ENCODE measurements at places on chromosomes 13 and 19.

DNA sequence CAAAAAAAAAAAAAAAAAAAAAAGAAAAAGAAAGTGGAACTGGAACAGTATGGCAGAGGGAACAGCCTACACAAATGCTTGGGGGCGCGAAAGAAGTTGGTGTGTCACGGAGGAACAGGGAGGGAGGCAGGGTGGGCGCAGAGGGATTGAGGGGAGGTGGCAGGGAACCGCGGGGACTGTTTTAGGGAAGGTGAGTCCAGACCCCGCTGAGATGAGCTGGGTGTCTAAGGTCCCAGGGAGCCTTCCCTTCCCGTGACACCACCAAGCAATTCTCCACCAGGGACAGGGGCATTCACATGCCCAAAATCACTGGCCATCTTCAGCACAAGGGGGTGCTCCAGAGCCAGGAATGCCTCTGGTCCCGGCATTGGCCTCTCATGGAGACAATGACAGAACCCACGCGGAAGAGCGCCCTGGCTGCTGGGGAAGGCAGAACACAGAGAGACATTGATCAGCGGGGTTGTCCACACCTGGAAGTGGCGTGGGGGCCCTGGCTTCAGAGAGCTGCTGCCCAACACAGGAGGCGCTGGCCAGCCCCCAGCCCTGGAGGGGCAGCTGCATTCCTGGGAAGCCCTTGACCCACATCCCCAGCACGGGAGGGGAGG is 6.9 kb downstream of the PEAK3 start:
- DNase-seq: peak; percentile 47

DNA sequence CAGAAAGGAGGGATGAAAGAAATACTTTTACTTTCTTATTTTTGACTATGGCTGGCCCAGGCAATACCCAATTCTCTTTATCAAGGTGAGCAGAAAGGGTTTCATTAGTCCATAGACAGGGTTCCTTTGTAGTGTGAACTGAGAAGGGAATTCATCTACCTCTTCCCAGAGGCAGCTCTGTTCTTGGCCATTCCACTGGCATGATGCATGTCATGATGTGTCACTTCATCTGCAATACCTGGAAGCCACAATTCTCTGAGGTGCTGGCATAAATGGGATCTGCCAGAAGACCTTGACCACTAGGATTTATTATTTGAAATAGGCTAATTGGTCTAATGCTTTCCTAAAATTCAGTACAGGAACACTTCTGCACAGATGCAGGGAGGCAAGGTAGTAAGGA is 542.8 kb downstream of the RFC3 start:
- DNase-seq: no peak

DNA sequence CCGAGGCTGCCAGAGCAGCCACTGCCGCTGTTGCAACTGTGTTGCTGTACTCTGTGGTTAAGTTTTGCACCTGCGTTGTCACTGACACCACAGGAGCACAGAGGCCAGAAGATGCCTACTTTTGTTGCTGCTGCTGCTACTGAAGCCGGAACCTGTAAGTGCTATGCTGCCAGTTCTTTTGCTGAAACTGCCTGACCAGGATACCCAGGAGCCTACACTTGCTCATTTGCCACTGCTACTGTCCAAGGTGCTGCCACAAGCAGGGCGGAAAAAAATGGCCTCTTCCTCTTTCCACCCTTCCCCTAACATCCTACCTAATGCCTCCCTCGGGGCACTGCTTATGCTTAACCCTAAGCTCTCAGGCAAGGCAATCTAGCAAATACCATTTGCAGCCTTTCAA is 29.0 kb upstream of the NBEA start:
- no peak for DNase-seq

- no peak for DNase-seq
Observed at GRCh38 chr13:52686376-52686775, 33.7 kb downstream of the SUGT1 start.

GRCh38 chr19:21603431-21604231 is 98.2 kb downstream of the ZNF429 start:
- DNase-seq: peak; percentile 71

- peak; percentile 46 for DNase-seq
Observed at GRCh38 chr19:35090506-35091214, 25.0 kb upstream of the FXYD3 start.

GRCh38 chr19:30118760-30119159 is 176.7 kb downstream of the URI1 start:
- DNase-seq: no peak

- DNase-seq: no peak
Observed at GRCh38 chr13:23621316-23621645, 51.1 kb downstream of the TNFRSF19 start.

DNA sequence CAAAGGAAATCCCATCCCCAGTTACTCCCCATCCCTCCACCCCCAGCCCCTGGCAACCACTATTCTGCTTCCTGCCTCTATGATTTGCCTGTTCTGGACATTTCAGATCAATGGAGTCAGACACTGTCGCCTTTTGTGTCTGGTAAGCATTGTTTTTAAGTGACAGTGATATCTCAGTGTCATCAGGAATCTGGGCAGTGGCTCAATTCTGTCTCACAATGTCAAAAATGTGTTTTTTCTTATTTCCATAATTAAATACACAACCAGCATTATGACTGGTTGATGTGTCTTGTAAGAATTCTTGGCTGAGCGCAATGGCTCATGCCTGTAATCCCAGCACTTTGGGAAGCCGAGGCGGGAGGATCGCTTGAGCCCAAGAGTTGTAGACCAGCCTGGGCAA is 20.2 kb upstream of the PGLS start:
- no peak for DNase-seq

Measured in hematopoietic multipotent progenitor cell treated with erythropoietin and hydrocortisone succinate and interleukin-3 and kit ligand, for 15 days (in vitro differentiated cells).